EH (cell line): ENCODE measurements at places on chromosomes 6 and 20.

DNA sequence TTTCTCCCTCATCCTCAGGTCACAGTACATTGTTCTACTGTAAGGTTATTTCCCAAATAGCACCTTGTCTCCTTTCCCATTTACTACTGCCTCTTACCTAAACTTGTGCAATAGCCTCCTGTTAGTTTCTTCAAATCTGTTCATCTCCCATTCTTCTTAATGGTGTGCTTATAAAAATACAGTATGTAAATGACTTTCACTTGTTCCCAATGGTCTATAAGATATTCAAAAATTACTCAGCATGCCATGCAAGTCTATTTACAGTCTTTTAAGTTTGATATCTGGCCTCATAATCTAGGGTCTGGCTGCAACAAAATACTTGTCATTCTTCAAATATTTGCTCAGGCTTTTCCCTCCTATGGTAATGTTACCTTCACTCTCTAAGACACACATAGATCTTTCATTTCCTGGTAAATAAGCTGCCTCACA, 31.5 kb upstream of the RHAG start:
- no peak for DNase-seq

DNA sequence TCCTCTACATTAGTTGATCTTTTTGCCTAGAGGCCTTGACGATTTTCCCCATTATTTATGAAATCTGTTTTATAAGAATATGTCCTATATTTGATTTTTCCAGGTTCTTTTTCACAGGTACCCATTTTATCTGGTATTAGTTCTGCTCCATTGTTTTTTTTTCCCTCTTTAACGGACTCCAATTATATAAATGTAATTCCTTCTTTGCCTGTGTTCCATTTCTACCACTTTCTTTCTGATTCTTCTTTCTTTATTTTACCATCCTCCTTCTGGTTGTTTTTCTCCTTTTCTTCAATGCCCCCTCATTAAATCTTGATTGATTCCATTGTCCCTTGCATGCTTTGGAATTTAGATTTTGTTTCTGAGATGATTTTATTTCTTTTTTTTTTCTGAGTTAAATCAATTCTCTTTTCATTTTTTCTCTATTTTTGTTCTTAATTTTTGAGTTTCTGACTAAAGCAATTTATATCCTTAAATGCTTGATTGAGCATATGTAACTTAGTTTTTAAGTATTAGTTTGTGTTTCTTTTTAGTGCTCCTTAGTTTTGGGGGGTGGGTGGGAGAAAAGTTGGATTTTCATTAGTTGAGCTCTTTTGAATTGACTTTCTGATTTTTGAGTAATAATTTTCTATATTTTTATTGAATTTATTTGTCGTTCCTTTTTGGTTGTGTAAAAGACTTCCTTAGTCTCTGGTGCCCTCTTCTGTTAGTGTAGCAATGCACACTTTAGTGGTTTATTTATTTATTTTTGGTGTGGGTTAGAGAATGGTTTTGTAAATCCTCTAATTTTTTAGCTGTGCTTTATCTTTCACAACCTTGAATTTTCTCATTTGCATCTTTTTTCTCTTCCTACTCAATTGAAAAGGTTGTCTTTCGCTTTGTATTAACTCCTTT, 140.8 kb downstream of the FARS2 start:
- DNase-seq, result peak; percentile 40

GRCh38 chr6:31396422-31397152, 6.8 kb upstream of the MICA start:
- peak; percentile 78 for DNase-seq

GRCh38 chr20:63314566-63315239, 21.7 kb downstream of the COL20A1 start:
- DNase-seq, result no peak

DNA sequence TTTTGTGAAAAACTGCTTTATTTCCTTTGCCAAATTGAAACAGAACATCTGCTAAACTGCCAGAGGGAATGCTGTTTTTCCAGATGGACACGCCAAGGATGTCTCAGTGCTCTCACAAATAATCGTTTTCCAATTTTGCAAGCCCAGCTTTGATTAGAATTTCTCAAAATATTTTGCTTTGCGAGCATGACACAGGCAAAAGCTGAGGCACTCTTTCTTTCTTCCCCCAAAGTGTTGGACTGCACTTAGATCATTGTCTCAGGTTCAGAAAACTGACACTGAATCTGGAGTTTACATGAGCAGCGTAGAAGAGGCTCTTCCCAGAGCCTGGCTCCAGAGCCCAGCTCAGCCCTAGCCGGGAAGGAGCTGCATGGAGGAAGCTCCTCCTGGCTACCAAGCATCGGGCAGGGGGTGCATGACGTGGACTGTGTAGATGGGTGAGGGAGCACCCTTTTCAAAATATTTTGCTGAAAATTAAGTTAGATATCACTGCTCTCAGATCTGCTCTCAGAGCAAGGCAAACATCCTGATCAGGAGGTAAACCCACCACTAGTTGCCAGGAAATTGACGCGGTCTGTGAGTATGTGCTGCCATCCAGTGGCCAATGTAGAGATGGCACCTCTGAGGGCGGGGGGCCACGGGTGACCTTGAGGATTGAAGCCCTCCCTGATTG, 107.5 kb downstream of the SLC22A3 start:
- peak; percentile 60 for DNase-seq

DNA sequence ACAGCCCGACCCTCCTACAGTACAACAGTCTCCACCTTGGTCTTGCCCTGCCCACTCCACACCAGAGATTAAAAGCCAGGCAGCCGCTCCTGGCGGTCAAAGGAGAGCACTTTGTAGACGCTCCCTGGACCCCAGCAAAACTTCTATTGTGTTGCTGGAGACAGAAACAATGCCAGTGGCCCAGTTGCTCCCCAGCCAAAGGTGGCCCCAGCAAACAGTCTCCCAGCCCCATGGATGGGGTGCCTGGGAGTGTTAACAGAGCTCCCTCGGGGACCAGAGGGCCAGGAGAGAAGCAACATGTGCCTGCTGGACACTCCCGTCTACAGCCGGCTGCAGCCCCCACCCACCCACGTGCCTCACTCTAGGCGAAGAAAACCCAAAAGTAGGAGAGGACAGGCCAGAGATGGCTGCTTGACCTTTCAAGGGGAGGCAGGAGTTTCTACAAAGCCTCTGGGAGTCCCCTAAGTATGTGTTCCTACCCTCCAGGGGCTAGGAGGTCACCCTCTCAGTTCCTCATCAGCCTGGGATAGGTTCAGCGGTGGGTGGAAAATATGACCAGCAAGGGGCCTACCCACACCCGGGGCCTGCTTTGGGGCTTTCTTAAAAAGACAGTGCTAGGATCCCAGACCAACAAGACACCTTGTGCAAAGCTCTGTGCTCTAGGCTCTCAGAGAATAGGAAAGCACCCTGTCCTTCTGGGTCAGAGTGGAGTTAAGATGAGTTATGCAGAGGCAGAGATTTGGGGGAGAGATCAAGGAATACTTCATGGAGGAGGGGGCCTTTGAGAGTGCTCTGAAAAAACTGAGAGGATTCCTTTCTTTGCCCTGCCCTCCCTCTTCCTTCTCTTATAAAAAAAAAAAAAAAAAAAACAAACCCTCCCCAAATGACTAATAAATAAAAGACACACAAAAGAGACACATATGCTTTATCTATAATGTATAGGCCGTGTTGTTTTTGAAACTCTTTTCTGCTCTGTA, 19.0 kb upstream of the PREX1 start:
- no peak for DNase-seq

GRCh38 chr6:134520181-134521115, 202.5 kb upstream of the SGK1 start:
- no peak for DNase-seq

DNA sequence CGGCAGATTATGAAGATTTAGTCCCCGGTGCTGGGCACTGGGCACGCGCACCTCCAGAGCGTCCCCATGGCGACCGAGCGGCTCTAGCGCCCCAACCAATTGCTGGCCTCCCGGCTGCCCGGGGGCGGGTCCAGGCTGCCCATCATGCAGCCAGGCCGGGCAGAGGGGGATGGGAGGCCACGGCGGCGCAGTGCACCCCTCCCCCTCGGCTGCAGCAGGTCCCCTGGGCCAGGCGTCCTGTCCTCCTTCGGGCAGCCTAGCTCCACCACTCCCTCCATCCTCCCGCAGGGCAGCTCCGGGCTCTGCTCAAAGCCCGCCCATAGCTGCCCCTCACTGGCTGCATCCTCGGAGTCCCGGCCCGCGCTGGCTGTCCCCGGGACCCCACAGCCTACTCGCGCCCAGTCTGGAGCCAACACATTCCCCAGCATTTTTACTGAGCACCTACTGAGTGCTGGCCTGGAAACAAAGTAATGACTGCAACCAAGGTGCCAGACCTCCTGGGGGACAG, 99.4 kb downstream of the ASXL1 start:
- DNase-seq, result peak; percentile 80

GRCh38 chr20:10761786-10762185, 88.0 kb upstream of the JAG1 start:
- DNase-seq, result peak; percentile 69
